ENCODE measurements at places on chromosomes 16 and 17.

- no peak for DNase-seq
These were observed 3.6 kb downstream of the KRT17 start for GRCh38 chr17:41620583-41621434.

- no peak for DNase-seq
These were observed 44.5 kb upstream of the TBX2 start for GRCh38 chr17:61354895-61355874.

DNA sequence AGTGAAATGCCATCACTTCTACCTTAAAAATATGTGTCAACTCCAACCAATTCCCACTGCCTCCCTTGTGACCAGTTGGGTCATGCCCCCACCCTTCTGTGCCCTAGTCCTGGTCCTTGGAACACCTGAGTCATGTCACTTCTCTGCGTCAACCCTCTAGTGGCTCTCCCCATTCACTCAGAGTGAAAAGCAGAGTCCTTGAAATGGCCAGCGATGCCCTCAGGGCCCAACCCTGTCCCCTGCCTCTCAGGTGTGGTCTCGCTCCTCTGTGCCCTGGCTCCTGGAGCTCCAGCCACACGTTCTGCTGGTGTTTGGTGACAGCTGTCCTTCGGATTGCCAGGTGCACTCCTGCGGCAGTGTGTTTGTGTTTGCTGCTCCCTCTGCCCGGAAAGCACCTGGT lies 89.2 kb downstream of the SPECC1 start:
- DNase-seq = no peak

DNA sequence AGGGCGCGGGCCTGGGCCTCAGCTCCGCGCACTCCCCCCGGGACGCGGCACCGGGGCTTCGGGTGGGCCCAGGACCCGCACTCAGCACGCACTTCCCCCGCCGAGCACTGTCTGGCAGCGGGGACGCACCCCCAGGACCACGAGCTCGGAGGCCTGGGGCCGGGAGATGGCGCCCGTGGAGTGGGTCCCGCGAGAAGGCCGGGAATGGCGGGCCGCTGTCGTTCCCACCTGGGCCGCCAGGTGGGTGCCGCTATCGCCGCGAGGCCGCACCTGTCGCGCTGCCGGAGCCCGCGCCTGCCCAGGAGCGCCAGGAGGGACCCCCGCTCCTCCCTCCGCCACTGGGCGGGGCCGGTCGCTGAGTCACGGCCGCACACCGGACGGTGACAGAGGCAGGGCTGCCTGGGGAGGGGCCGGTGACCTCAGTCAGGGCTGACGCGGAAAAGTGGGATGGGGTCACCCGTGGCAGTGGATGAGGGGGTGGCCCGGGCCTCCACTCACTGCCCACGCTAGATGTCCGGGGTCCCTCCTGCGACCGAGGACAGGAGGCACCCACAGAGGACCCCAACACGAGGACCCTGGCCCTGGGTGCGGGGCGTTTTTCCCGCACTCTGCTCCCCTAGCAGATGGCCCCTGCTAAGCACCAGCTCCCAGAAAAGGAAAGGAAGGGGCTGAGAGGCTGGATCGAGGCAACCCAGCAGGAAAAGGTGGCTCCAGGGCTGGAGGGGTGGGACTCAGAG lies 6.9 kb upstream of the ACTG1 start:
- DNase-seq = peak; percentile 65

DNA sequence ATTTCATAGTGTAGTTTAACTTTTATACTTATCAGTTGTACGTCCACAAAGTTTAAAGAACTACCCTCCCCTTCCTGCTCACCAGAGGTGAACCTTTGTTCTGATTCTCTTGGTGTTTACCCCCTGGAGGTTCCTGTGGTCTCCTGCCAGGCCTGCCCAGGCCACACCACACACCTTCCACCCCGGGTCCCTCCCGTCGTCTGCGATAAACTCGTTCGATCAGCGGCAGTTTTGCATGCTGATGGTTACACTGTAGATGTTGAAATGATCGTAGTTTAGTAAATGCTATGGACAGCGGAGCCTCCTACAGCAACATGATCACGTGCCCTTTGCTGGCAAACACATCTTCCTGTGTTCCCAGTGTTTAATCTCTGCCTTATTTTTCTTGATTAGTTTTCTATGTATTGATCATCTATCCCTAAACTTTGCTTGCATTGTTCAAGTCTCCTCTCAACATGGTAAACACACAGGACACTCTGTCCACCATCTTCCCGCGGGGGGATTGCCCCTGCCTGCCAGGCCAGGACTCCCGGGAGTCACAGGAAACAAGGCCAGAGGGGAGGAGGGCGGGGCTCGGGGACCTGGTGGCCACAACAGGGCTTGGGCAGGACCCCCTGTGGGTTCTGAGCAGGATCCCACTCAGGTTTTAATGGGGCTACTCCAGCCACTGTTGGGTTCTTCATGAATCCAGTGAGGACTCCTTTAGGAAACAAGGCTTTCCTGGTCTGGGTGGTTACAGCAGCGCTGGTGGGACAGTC lies 2.8 kb upstream of the ACSF3 start:
- no peak for DNase-seq

GRCh38 chr16:17804857-17805256 lies 334.1 kb upstream of the XYLT1 start:
- no peak for DNase-seq

GRCh38 chr16:12337871-12338655 lies 361.5 kb downstream of the SNX29 start:
- DNase-seq = no peak

DNA sequence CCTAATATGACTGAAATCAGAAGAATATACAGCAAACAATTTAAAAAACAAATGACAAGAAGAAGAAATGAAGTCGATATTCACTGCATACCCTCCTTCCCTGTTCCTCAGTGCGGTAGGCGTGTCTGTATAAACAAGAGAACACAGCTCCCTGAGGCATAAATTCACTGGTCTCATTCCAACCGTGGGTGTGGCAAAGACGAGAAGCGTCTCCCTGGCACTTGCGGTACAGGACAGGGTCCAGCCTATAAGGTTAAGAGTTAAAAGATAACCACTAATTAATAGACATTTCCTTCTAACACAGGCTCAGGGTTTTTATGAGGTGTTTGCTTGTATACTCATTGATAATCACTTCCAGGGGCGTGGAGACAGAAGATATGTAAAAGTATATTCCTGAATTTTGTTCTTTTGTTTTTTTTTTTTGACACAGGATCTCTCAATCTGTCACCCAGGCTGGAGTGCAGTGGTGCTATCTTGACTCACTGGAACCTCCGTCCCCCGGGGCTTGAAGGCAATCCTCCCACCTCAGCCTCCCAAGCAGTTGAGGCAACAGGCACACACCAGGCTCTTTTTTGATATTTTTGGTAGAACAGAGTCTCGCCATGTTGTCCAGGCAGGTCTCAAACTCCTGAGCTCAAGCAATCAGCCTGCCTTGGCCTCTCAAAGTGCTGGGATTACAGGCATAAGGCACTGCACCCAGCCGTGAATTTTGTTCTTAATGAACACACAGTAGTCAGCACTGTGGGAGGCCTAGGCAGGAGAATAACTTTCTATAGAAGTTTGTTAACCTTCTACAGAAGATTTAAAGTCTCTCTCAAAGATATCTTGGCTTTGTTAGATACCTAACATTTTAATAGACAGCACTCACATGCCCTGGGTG lies 59.1 kb upstream of the CLEC18B start:
- no peak for DNase-seq

DNA sequence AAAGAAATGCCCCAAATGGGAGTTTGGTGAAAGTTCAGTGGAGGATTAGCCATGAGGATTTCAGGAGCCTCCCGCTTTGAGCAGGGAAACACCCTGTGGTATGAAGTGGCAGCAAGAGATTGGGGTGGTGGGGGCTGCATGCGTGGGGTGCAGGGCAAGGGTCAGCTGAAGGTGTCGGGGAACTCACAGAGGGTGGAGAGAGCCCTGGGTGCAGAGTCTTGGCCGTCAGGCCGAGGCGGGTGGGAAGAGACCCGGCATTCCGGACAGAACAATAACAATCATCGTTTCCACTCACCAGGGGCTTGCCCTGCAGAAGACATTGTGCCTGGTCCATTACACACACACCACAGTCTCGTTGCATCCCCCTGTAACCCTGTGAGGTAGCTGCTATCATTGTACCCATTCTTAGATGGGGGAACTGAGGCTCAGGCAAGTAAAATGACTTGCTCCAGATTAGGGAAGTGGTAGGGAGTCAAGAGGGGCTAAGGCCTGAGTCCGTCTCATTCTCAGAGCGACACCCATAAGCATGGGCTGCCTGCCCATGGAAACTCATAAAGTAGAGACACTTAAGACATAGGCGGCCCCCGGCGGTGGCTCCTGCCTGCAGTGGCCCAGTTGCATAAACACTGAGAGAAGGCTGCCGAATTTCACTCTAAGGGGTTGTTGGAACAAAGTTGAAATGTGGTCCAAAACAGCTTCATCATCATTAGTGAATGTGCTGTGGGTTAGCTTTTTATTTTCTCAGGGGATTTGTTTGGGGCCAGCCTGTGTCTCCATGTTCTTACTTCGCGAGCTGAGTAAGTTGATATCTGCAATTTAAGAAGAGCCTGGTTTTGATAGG lies 93.3 kb downstream of the CMIP start:
- no peak for DNase-seq

DNA sequence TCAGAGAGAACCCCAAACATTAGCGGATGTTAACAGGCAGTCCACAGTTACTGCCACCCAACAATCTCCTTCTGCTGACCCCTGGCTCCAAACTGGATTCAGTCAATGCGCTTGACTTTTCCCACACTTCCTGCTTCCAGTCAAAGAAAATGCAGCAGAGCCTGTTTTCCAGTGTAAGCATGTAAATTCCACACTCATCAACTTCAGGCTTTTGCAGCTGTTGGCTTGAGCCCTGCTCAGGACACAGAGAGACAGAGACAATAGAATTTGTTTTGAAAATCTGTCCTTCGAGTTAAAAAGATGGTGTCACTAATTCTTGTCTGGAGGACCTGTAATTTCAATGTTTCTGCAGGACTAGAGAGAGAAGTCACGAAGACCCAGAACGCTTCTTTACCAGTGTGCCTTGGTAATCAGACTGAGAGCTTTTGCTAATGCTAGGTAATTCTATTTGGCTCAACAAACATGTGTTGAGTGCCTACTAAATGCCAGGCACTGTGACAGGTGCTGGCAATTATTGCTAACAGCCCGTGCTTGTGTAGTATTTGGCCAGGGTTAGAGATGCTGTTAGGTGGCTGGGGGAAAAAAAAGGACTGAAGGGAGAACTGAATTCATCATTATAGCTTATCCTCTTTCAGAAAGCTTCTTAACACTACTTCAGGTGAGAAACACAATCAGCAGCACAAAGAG lies 32.5 kb downstream of the HOXB1 start:
- DNase-seq = no peak
